Heart left ventricle (tissue), 16 donors: ENCODE measurements at places on chromosomes 7 and 10. TPM values are rescaled to one million over a fixed set of nuclear protein-coding genes. Genes with fewer than 3 reads are reported as not detected.

Gene IQCE
- 5.0 TPM for polyA plus RNA-seq

Gene TRIM8
- polyA plus RNA-seq = 38.9 TPM

Gene FAM25C
- not detected for polyA plus RNA-seq

Gene KAZALD1
- polyA plus RNA-seq = 10.0 TPM
